Esophagus squamous epithelium (tissue), 5 donors: ENCODE measurements at places on chromosomes 2 and 18. TPM values are rescaled to one million over a fixed set of nuclear protein-coding genes. Genes with fewer than 3 reads are reported as not detected.

GRCh38 chr2:96526615-96527285 lies 9.8 kb upstream of the ARID5A start:
- H3K4me1 ChIP-seq: peaks cover 71% of the 10 kb centered on the region
- peaks cover 100% of the 10 kb centered on the region for H3K27me3 ChIP-seq
- peak overlapping the region; percentile 69 for H3K27ac ChIP-seq
- no peaks in the 10 kb centered on the region for H3K36me3 ChIP-seq
- H3K4me3 ChIP-seq: peak overlapping the region; percentile 63
- no peak for DNase-seq

GRCh38 chr2:168912901-168913369 lies 11.8 kb downstream of the G6PC2 start:
- peaks cover 9% of the 10 kb centered on the region for H3K4me1 ChIP-seq
- H3K27ac ChIP-seq: no peak overlapping the region
- H3K4me3 ChIP-seq: no peak overlapping the region
- DNase-seq: no peak
- H3K27me3 ChIP-seq: no peaks in the 10 kb centered on the region
- H3K36me3 ChIP-seq: no peaks in the 10 kb centered on the region

DNA sequence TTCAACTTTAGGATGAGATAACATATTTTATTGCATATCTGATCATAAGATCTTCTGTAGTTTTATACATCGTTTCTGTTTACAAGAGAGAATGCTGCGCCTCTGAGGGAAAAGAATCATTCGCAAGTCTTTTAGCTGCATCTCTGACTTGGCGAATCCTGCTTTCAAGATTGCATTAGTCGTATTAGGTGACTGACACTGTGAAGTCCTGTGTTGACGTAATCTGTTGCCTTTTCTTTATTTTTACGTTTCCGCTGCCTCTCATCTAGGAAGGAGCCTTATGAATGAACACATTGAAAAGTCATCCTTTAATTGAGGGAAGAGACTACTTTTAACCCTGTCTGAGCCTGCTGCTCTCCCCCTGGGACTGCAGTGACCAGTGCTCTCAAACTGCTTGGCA lies 101.5 kb downstream of the LDLRAD4 start:
- no peaks in the 10 kb centered on the region for H3K27me3 ChIP-seq
- no peaks in the 10 kb centered on the region for H3K36me3 ChIP-seq
- DNase-seq: no peak

DNA sequence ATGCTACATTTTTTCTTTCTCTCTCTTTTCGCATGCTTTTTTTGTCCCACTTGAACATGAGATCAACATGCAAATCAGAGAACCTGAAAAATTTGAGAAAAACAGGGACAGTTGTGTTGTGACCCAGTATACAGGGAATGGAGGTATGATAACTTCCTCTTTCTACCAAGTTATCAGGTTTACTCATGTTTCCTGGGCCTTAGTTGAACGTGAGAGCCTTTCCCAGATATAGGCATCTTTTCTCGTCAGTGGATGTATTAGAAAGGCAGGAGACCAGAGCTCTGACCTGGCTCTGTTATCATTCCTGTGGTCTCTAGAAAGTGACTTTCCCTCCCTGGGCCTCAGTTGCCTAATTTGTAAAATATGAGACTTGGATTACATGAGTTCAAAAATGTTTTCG lies 30.1 kb upstream of the FAM117B start:
- no peak overlapping the region for H3K27ac ChIP-seq
- no peak for DNase-seq
- no peaks in the 10 kb centered on the region for H3K36me3 ChIP-seq
- no peak overlapping the region for H3K4me3 ChIP-seq
- H3K4me1 ChIP-seq: no peaks in the 10 kb centered on the region

DNA sequence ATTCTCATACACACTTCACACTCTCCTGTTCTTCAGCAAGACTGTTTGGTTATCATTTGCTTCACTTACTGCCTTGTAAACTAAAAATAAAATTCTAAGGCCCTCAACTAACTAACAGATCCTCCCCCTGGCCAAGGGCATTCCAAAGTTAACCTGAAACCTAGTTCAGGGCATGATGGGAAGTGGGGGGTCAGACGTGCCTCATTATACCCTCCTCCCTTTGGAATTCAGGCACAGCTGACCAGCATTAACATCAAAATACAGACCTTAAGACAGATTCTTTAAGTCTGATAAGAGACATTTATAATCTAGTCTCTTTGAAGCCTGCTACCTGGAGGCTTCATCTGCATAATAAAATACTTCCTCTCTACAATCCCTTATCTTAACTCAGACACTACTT lies 221.0 kb downstream of the NOL4 start:
- no peak overlapping the region for H3K4me3 ChIP-seq
- DNase-seq: no peak
- no peaks in the 10 kb centered on the region for H3K4me1 ChIP-seq
- H3K27me3 ChIP-seq: no peaks in the 10 kb centered on the region
- no peaks in the 10 kb centered on the region for H3K36me3 ChIP-seq

GRCh38 chr2:232000439-232000838 lies 38.9 kb downstream of the DIS3L2 start:
- H3K36me3 ChIP-seq: no peaks in the 10 kb centered on the region
- no peaks in the 10 kb centered on the region for H3K27me3 ChIP-seq
- H3K4me1 ChIP-seq: no peaks in the 10 kb centered on the region
- DNase-seq: no peak
- H3K4me3 ChIP-seq: no peak overlapping the region

- H3K27ac ChIP-seq: no peak overlapping the region
- H3K36me3 ChIP-seq: no peaks in the 10 kb centered on the region
- H3K4me1 ChIP-seq: no peaks in the 10 kb centered on the region
- no peak for DNase-seq
- H3K27me3 ChIP-seq: no peaks in the 10 kb centered on the region
Measured at GRCh38 chr18:46675112-46675511, 18.1 kb upstream of the LOXHD1 start.

DNA sequence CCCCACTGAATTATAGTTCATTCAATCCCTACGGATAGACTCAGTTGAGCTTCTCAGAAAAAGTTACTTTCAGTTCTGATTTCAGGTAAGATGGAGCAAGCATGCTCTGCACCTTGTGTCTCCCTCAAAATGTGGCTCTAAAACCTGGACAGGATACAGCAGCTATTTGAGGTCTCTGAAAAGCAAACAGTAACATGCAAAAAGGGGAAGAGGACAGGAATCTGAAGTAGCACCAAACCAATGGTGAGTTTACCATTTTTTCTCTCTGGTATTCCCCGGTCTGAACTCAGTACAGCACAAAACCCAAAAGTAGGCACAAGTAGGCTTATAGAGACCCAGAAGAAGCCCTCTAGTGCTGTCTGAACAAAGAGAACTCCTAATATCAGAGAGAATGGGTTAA lies 34.1 kb downstream of the LANCL1 start:
- no peak overlapping the region for H3K4me3 ChIP-seq
- no peak overlapping the region for H3K27ac ChIP-seq
- H3K36me3 ChIP-seq: no peaks in the 10 kb centered on the region
- no peak for DNase-seq

- no peaks in the 10 kb centered on the region for H3K36me3 ChIP-seq
- DNase-seq: no peak
- H3K27me3 ChIP-seq: no peaks in the 10 kb centered on the region
- H3K27ac ChIP-seq: no peak overlapping the region
- H3K4me1 ChIP-seq: no peaks in the 10 kb centered on the region
Measured at GRCh38 chr2:234595829-234596228, 98.9 kb upstream of the ARL4C start.

DNA sequence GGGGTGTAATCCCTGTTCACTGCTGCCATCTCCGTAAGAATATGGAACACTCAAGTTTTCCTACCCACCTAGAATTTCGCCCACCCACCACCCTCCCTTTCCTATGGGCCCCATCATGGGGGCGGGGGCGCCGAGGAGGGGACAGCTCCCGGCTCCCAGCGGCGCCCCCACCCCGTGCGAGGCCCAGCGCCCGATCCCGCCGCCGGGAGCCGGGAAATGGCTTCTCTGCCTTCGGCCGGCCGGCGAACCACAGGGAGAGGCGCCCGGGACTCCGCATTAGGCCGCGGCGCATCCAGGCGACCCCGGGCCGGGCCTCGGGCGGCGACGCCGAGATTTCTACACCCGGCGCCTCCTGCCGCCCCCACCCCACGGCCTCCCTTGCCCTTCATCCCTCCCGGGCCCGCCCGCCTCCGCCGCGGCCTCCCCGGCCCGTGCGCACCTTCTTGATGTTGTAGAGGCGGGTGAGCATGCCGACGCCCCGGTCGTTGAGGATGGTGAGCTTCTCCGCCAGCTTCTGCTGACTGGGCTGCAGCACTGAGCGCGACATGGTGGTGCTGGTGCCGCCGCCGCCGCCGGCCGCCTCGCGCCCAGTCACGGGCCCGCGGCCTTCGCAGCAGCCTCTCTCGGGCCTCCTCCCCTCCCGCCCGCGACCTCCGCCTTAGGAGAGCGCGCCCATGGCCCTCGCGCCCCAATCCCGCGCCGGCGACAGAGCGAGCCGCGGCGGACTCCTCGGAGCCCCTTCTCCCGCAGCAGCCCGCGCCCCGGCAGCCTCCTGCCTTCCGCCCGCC lies 510 bp downstream of the NCKAP1 start:
- H3K27me3 ChIP-seq: no peaks in the 10 kb centered on the region
- no peaks in the 10 kb centered on the region for H3K36me3 ChIP-seq
- H3K27ac ChIP-seq: peak overlapping the region; percentile 97

GRCh38 chr18:66601649-66602048 lies 2.2 kb downstream of the CDH19 start:
- H3K4me3 ChIP-seq: no peak overlapping the region
- no peak for DNase-seq
- no peak overlapping the region for H3K27ac ChIP-seq
- H3K4me1 ChIP-seq: no peaks in the 10 kb centered on the region
- H3K36me3 ChIP-seq: no peaks in the 10 kb centered on the region
- H3K27me3 ChIP-seq: no peaks in the 10 kb centered on the region

DNA sequence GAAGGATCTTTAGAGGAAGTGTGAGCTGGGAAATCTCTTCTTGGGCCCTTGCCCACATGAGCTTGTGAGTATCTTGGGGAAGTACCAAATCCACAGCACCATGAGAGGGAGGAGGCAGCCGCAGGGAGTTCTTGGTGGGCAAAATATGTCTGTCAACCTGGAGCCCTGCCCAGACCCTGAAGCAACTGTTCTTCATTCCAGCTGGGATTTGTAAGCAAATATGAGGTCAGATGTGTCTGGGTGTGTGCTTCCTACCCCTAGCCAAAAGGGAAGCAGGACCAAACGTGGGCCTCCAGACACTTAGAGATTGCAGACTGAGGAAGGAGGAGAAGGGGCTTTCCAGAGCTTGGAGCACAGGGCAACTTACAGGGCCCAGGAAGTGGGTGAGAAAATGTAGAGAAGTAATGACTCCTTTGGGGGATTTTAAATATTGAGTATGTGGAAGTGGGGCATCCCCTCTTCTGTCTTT lies 41.9 kb downstream of the TMEM247 start:
- no peak for DNase-seq
- H3K27ac ChIP-seq: peak overlapping the region; percentile 48
- no peaks in the 10 kb centered on the region for H3K36me3 ChIP-seq
- no peak overlapping the region for H3K4me3 ChIP-seq
- peaks cover 3% of the 10 kb centered on the region for H3K4me1 ChIP-seq

DNA sequence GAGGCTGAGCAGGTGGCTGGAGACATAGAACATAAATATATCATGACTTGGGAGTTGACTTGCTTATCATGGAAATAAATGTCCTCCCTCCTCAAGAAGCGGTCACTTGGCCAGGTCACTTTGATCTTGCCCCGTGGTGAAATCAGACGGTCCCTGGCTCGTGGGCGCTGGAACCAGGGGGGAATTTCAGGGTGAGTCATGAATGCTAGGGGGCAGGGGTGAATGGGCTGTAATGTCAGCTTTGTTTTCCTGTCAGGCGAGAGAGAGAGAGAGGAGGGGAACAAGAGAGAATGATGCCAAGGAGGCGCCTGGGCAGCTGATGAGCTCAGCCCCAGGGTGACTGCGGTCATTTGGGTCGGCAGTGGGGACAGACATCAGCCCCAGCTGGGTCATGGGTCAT lies 47.7 kb downstream of the RRM2 start:
- H3K4me1 ChIP-seq: no peaks in the 10 kb centered on the region
- no peak overlapping the region for H3K27ac ChIP-seq
- H3K27me3 ChIP-seq: no peaks in the 10 kb centered on the region
- H3K36me3 ChIP-seq: no peaks in the 10 kb centered on the region

GRCh38 chr2:126668254-126668653 lies 12.3 kb downstream of the GYPC start:
- H3K4me1 ChIP-seq: peaks cover 56% of the 10 kb centered on the region
- H3K4me3 ChIP-seq: no peak overlapping the region
- DNase-seq: no peak
- H3K27ac ChIP-seq: no peak overlapping the region
- H3K27me3 ChIP-seq: no peaks in the 10 kb centered on the region

DNA sequence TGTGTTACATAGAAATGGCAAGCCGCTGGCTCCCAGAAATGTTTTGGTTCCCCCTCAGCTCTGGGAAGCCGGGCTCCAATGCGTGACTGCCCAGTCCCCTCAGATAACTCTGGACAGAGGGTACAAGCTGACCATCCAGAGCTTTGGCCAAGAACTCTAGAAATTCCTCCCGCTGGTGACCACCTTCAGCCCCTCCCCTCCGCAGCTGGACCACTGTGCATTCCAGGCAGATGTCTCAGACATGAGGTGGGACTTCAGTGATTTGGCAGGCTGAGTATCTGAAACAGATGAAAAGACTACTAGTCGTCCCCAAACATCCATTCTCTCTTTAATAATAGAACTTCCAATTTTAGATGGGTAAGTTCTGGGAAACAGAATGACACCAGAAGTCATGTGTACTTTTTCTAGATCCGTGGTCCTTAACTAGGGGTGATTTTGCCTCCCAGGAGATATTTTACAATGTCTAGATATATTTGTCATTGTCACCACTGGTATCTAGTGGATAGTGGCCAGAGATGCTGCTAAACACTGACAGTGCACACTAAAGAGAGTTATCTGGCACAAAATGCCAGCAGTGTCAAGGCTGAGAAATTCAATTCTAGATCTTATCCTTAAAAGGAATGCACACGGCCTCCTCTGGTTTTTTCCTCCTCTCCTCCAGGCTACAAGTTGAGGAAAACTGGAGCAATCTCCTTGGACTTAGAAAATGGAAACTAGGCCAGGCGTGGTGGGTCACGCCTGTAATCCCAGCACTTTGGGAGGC lies 294.3 kb downstream of the SRBD1 start:
- no peak overlapping the region for H3K4me3 ChIP-seq
- H3K4me1 ChIP-seq: no peaks in the 10 kb centered on the region
- H3K27ac ChIP-seq: no peak overlapping the region

GRCh38 chr2:20120569-20121416 lies 69.4 kb upstream of the LAPTM4A start:
- peaks cover 19% of the 10 kb centered on the region for H3K4me1 ChIP-seq
- no peaks in the 10 kb centered on the region for H3K27me3 ChIP-seq
- no peak overlapping the region for H3K4me3 ChIP-seq

GRCh38 chr2:193935114-193935513 lies 1721.9 kb upstream of the SLC39A10 start:
- H3K36me3 ChIP-seq: no peaks in the 10 kb centered on the region
- H3K27me3 ChIP-seq: no peaks in the 10 kb centered on the region
- DNase-seq: no peak
- H3K27ac ChIP-seq: no peak overlapping the region
- no peaks in the 10 kb centered on the region for H3K4me1 ChIP-seq

GRCh38 chr2:75846683-75847190 lies 136.0 kb upstream of the GCFC2 start:
- no peak for DNase-seq
- no peaks in the 10 kb centered on the region for H3K27me3 ChIP-seq
- H3K36me3 ChIP-seq: no peaks in the 10 kb centered on the region
- no peak overlapping the region for H3K4me3 ChIP-seq

Gene ANKRD62
- total RNA-seq: under 0.01 TPM

Gene NABP1
- total RNA-seq: 13.8 TPM

Gene DTNA
- total RNA-seq: 1.7 TPM

Gene SYT4
- total RNA-seq: not detected

Gene NCKAP5
- total RNA-seq: 5.7 TPM

Gene SEPTIN10
- 132 TPM for total RNA-seq

Gene CPLX4
- total RNA-seq: not detected

Gene CDKL4
- total RNA-seq: not detected

Gene TMEM37
- 3.1 TPM for total RNA-seq
